ENCODE measurements at places on chromosomes 16 and 17.
A peak's percentile ranks its signal among the peaks of the same experiment; 100 is the strongest.

- no peak for DNase-seq
These were observed 39.0 kb downstream of the CYB5D2 start for GRCh38 chr17:4182043-4182442.

DNA sequence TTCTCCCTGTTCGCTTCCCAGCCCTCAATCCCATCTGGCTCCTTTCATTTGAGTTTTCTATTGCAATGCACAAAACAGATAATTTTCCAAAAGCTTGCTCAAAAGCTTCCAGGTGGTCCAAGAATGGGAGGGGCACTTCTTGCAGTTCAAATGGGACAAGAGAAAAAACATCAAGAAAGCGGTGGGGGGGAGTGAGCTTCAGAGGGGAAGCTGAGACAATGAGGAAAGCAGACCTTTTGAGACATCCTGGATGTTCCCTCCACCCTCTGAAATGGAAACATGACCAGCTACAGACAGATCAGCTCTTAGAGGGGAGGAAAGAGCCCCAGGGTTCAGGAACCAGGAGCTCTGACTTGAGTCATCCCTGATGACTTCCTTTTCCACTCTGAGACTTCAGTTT lies 368.2 kb downstream of the SLC39A11 start:
- no peak for DNase-seq

DNA sequence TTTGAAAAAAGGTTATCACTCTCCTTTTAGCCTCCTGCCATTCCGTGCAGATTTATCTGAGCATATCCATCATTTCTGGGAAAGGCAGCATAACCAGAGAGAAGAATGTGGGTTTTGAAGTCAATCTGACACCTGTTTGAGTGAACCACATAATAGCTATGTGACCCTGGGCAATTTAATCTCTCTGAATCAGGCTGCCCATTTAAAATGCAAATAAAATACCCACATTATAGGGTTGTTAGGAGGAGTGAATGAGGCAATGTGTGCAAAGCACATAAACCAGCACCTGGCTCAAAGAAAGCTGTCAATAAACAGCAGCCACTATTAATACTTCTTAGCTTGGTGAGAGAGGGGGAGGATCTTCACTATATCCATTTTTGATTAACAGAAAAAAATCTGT lies 88.0 kb downstream of the CACNG1 start:
- DNase-seq = no peak

DNA sequence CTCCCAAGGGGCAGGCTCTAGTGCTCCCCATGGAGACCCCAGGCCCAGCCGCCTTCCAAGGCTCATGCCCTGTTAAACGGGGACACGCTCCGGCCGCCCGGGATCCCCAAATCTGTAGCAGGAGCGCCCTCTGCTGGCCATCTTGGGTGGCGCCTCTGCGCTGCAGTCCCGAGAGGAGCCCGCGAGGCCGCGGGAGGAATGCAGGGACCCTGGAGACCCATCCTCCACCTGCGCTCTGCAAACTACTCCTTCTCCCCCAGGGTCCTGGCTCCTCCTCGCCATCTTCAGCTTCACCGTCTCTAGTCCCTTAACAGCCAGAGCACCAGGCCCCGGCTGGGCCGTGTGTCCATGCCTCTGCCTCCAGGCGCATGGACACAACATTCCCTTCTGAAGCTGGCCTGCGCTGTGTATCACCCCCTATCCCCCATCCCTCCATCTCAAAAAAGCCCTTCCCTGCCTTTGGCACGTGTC lies 23.6 kb upstream of the KRT17 start:
- peak; percentile 60 for DNase-seq

All from NT2/D1 (cell line).